ENCODE measurements at places on chromosomes 6 and 20. TPM values are rescaled to one million over a fixed set of nuclear protein-coding genes. Genes with fewer than 3 reads are reported as not detected.

POM121L2 gene
- total RNA-seq, result not detected

GSTA2 gene
- not detected for total RNA-seq

DNA sequence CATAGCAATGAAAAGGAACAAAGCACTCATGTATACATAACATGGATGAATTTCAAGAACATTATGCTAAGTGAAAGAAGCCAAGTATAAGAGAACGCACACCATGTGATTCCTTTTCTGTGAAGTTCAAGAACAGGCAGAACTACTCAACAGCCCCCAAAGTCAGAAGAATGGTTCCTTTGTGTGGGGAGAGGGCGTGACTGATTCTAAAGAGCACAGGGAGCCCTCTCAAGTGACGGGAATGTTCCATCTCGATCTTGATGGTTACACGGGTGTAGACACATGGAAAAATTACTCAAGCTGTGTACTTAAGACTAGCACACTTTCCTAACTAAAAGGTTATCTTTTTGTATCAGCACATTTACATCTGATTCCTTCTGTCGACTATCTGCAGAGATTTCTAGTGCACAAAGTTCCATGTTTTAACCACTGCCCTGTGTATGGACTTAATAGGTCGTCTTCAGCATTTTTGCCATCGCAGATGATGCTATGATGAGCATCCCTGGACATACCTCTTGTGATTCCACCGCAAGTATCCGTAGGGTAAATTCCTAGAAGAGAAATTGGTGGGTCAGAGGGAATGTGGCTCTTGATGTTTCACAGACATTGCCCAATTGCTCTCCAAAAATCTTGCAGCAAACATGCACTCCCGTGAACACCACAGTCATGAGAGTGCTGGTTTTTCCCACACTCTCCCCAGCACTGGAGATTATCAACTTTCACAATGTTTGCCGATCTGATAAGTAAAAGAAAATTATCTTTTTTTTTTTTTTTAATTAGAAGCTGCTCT is 279.3 kb downstream of the BMP7 start:
- DNase-seq, result no peak

TRAPPC3L gene
- 0.16 TPM for total RNA-seq

- DNase-seq, result no peak
Measured at GRCh38 chr20:2558581-2559278, 22.4 kb downstream of the TMC2 start.

GRCh38 chr6:102549221-102549874 is 1155.8 kb downstream of the GRIK2 start:
- no peak for DNase-seq

GRCh38 chr6:87738000-87738399 is 36.0 kb upstream of the AKIRIN2 start:
- no peak for DNase-seq

TAAR2 gene
- not detected for total RNA-seq

- DNase-seq, result peak; percentile 22
Measured at GRCh38 chr20:23100720-23101107, 14.6 kb upstream of the CD93 start.

HMGCLL1 gene
- 1.2 TPM for total RNA-seq

PNPLA1 gene
- not detected for total RNA-seq

DNA sequence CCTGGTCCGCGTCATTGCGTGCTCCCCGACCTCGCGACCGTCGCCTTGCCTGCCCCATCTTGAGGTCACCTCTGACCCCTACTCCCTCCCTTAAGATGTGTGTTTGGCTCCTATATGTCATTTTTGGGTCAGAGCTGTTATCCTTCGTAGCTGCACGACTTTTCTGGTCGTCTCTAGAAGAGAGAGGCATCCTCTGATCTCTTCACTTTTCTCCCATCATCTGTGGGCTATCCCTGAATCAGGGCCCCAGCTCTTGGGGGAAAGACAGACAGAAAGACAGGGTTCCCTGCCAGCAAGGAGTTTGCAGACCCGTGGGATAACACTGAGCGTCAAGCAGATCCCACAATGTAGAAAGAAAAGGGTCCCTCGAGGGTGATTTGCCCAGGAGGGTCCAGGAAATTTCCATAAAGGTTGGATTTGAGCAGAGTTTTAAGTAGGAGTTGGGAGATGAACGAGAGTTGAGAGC is 555 bp downstream of the FAM120B start:
- DNase-seq, result no peak

- no peak for DNase-seq
Measured at GRCh38 chr20:16095226-16095625, 478.0 kb downstream of the KIF16B start.

- no peak for DNase-seq
Measured at GRCh38 chr6:134774201-134774638, 175.7 kb downstream of the ALDH8A1 start.

DNA sequence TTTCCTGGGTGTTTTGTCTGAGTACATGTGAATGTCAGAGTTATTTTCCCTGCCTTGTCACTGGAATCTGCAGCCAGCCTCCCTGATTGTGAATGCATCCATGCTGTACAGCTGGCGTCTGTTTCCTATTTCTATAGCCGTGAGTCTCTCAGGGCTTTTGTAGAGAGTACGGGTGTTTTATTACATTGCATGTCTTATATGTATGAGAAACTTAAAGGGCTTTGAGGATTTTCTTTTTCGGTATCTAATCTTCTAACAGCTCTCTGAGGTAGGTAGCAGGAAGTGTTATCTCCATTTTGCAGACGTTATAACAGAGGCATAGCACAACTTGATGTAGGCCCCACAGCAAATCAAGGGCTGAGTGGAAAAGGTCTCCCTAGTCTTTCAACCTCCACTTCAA is 272.9 kb downstream of the PRL start:
- DNase-seq, result no peak

DNA sequence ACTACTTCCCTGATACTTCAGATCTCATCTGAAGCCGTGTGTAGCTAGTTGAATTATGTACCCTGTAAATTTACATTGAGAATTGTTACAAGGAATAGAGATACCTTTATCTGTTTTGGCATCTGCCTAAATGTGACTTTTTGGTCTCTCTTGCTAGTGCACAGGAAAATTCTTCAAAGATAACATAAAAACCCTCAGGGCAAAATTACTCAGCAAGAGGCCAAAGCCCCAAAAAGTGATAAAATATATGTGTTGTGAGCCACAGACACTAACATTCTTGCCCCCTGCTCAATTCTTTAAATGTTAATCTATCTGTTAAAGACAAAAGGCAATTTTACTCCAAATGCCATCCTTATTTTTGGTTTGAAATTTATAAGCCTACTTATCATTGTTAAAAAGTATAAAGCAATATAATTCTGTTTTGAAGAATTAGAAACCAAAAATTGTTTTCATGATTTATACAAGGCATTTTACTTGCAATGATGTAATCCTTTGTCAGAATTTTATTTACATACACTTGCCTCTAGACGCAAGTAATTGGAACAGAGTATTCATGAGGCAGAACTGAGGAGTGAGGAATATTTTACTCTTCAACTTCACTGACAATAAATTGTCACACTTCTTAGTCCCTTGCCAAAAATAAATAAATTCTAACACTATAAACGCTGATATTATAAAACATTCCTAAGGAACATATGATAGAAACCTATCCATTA is 186.2 kb downstream of the EPM2A start:
- DNase-seq, result no peak

ERVFRD-1 gene
- total RNA-seq, result not detected

VGLL2 gene
- 38.1 TPM for total RNA-seq

ARFGEF2 gene
- total RNA-seq, result 37.0 TPM

GRCh38 chr6:129759796-129760605 is 50.0 kb upstream of the ARHGAP18 start:
- DNase-seq, result no peak

DNA sequence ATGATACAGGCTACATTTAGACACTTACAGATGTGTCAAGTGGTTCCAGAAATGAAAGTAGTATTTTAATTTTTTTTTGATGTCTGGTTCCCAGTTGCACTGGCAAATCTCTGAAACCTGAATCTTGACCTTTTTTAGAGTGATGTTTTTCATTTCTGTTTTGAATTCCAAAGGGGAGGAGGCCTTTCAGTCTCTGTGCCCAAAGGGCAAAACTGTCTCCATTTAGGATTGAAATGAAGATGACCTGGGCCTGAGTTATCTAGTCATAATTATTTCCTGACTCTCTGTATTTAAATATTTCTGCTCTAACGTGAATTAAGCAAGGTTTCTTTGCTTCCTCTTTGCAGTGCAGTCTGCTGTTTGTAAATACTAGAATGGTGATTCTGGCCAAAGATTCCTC is 252.9 kb upstream of the ZFP64 start:
- no peak for DNase-seq

GRCh38 chr6:44653761-44654218 is 266.3 kb downstream of the CDC5L start:
- no peak for DNase-seq

GRCh38 chr6:147000545-147001488 is 203.4 kb upstream of the STXBP5 start:
- no peak for DNase-seq

- no peak for DNase-seq
Measured at GRCh38 chr6:12295558-12296254, 5.5 kb downstream of the EDN1 start.

All from cardiac septum (tissue), 1 donor.